CD8-positive, alpha-beta memory T cell (primary cell): ENCODE measurements at places on chromosomes 4 and X. TPM values are rescaled to one million over a fixed set of nuclear protein-coding genes. Genes with fewer than 3 reads are reported as not detected.

Gene FAT4
- not detected for polyA plus RNA-seq

Gene CXXC4
- 1.1 TPM for polyA plus RNA-seq

Gene HGFAC
- not detected for polyA plus RNA-seq

Gene TDO2
- not detected for polyA plus RNA-seq

Gene OR13H1
- not detected for polyA plus RNA-seq

Gene FAM133A
- polyA plus RNA-seq = not detected

Gene FHL1
- polyA plus RNA-seq = 18.5 TPM

Gene CLGN
- polyA plus RNA-seq = not detected

Gene CYLC1
- polyA plus RNA-seq = not detected

Gene GLRA3
- not detected for polyA plus RNA-seq

Gene DUSP9
- polyA plus RNA-seq = 0.08 TPM

Gene SEC24D
- polyA plus RNA-seq = 23.8 TPM

Gene ADH4
- not detected for polyA plus RNA-seq

DNA sequence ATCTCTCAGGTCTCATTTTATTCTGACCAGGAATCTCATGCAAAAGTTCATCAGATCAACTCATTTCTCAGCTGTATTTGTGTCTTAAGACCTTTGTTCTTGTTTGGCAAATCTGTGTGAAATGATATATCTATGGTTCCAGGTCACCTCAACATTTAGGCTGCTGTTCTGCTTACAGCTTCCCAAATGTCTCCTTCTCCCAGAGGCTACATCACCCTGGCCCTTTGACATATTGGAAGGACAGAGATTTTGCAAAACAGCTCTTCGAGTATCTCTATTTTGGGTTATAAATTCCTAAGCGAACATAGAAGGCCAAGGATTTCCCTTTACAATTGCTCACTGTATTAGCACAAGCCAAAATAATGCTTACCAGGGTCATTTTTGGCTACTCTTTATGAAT, 57.5 kb upstream of the GIMD1 start:
- DNase-seq = no peak

GRCh38 chrX:136143711-136144110, 3.6 kb upstream of the FHL1 start:
- DNase-seq = no peak

- no peak for DNase-seq
Observed at GRCh38 chrX:41970419-41970818, 47.1 kb upstream of the CASK start.

DNA sequence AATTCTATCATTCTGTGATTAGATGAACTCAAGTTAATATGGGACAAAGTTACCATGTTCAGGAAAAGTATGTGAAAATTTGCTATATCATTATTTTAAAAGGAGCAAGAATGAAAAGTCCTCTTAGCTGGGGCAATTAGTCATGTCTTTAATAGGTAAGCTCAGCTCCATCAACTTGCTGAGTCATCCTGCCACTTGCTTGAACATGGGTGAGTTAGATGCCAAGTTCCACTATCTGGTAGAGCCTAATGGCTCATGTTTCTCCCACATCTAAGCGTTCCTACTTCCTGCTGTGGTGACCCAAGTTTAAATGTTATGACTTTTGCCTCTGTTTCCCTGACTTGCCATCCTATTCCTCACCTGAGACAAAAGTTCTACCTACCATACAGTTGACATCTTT, 276.8 kb downstream of the ZNF674 start:
- no peak for DNase-seq

GRCh38 chr4:63580796-63581475, 828.3 kb downstream of the TECRL start:
- no peak for DNase-seq

DNA sequence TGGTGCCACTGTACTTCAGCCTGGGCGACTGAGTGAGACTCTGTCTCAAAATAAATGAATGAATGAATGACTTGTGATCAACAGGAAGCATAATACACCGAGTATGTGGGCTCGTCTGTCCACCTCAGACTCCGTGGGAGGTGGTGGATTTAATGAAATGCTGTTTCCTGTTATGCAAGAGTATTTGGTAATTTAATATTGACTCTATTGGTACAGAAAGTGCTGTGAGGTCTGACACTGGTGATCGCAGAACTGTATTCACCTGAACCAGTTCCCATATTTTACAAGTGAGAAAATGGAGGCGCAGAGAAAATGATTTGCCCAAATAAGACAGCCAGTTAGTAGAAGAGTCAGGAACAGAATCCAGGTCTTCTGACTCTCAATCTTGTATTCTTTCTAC, 423.3 kb downstream of the RAPGEF2 start:
- DNase-seq = no peak

- no peak for DNase-seq
Observed at GRCh38 chr4:41718907-41719306, 29.6 kb downstream of the PHOX2B start.

GRCh38 chr4:156217236-156217635, 263.6 kb upstream of the CTSO start:
- DNase-seq = no peak

DNA sequence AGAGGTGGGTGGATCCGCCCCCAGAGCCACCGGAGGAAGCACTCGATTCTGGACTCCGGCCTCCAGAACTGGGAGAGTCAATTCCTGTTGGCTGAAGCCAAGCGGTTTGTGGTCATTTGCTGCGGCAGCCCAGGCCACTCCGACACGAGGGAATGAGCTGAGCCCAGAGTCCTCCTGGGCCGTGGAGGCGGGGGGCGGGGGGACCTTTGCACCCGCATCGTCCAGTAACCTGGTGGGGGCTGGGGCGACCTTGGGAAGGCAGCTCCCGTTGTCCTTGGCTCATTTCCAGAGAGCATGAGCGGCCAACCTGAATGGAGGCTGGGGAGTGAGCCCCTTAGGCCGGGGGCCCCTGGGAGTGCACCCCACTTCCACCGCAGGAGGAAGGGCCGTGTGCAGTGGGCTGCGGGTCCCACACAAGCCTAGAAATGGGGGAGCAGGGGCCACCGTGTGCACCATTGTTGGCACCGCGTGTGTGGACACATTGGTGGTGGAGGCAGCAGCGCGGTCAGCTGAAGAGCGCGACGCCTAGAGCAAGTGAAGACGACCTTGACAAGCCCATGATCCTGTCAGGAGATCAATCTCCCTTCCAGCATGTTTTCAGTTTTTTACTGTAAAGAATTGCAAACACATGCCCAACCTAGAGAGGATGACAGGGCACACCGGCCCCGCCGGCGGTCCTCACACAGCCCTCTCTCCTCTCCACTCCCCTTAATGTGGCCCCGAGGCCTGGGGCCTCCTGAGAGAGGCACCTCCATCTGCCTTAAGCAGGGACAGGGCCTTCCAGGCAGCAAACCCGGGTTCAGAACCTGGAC, 19.9 kb upstream of the DUSP9 start:
- no peak for DNase-seq

DNA sequence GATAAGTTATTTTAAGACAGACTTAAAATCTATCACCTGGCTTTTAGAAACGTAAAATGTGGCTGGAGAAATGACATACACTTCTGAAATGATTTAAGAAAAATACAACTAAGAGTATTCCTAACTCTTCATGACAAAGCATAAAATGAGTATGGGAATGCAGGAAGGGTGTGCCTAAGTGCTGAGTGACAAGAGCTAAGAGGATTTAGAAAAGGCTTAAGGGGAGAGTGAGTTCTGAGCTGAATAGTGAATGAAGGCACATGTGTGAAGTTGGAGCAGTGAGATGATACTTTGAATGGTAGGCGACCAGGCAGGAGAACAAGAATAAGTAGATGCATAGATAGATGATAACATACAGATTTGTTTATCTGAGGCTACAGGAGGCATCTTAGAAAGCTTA, 458.3 kb upstream of the TENM3 start:
- no peak for DNase-seq

- DNase-seq = no peak
Observed at GRCh38 chrX:154059231-154059630, 38.3 kb downstream of the MECP2 start.

- no peak for DNase-seq
Observed at GRCh38 chr4:80324171-80324570, 11.4 kb upstream of the CFAP299 start.

DNA sequence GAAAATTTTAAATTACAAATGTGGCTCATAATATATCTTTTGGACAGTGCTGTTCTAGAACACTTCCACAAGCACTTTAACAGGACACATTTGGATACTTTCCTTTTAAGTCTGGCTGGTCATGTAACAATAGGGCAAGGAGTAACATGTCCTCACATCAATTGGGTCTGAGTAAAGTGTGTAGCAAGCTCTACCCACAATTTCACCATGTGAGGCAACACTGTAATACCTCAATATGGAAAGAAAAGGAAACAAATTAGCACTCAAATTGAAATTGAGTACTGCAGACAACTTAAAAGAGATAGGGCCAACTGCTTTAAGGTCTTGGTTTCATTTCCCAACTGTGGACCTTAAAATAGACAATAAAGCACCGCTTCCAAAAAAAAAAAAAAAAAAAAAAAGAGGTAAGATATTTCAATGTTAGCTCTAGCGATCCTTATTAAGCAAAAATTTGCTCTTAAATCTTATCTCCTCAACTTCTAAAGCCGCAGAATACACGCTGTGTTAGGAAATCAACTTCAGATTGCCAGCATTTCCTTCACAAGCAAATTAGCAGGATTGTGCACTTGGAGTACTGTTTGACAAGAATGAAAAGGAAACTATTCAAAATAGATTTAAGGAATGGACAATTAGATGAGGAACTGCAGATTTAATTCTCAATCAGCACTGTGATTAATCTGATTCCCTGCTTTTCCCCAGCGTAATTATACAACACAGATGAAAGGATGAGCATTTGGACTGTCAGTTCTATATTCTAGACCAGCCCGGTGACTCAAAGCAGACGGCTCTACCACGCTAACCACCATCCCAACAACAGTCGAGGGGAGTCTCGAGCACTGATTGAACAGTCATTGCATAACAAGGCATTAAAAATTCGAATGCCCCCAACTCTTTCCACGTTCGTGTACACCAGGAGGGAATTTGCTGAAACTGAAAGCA, 1.6 kb downstream of the CASK start:
- no peak for DNase-seq

- no peak for DNase-seq
Observed at GRCh38 chr4:127631420-127631819, 1.3 kb upstream of the INTU start.

GRCh38 chr4:69749771-69750170, 10.6 kb downstream of the SULT1B1 start:
- DNase-seq = no peak

- DNase-seq = no peak
Observed at GRCh38 chr4:69321153-69321729, 41.0 kb downstream of the UGT2B28 start.

GRCh38 chr4:68655764-68656444, 14.5 kb downstream of the UGT2B15 start:
- no peak for DNase-seq

DNA sequence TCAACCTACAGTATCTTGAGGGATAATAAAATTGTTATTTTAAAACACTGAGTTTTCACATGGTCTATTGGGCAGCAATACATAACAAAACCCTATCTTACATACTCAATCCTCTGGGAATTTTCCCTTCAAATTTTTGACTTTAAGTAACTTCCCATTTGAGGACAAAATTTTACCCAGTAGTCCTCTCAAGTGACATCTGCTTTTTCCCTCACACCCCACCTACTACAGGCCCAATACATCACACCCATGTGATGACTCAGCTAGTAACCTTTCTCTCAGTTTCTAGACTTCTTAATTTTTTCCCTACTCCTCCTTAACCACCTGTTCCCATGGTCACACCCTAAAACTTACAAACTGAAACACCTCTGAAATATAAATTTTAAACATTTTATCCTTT, 12.2 kb upstream of the RAP1GDS1 start:
- no peak for DNase-seq

- DNase-seq = no peak
Observed at GRCh38 chr4:56671373-56671772, 9.7 kb downstream of the HOPX start.

GRCh38 chr4:77154761-77155499, 2.1 kb upstream of the CCNG2 start:
- no peak for DNase-seq

DNA sequence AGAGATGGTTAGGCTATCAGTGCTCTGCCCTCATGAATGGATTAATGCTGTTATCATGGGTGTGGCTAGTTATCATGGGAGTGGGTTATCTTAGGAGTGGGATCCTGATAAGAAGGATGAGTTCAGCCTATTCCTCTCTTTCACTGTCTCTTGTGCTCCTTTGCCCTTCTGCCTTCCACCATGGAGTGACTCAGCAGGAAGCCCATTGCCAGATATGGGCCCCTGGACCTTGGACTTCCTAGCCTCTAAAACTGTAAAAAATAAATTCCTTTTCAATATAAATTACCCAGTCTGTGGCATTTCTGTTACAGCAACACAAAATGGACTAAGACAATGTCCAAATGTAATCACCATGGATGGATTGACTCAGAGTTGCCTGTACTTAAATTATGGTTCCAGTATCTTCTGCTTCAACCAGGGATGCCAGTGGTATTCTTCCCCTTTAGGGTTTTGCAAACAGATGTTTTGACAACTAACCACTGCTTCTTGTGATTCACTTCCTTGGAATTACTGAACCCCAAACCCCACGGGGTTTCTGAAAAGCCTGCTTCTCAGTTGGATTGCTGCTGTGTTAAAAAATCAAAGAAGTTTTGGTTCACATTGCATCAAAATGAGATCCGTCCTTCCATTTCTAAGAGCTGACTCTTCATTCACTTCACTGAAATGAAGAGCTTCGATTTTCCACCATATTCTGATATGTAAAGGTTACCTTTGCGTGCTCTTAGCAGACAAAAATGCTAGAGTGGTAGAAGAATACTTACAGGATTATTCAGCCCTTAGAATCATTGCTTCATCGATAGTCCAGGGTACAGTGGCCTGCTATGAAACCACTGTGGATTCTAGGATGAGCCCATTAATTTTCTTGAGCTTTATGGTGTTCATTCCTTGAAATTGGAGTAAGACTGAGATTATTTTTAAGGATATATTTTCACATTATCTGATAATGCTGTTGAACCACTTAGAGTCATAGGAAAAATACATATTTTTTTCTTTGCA, 107.7 kb downstream of the FRMPD4 start:
- no peak for DNase-seq

- no peak for DNase-seq
Observed at GRCh38 chr4:3387943-3388361, 53.8 kb upstream of the HGFAC start.

GRCh38 chr4:163902417-163902816, 407.9 kb downstream of the TMA16 start:
- no peak for DNase-seq

DNA sequence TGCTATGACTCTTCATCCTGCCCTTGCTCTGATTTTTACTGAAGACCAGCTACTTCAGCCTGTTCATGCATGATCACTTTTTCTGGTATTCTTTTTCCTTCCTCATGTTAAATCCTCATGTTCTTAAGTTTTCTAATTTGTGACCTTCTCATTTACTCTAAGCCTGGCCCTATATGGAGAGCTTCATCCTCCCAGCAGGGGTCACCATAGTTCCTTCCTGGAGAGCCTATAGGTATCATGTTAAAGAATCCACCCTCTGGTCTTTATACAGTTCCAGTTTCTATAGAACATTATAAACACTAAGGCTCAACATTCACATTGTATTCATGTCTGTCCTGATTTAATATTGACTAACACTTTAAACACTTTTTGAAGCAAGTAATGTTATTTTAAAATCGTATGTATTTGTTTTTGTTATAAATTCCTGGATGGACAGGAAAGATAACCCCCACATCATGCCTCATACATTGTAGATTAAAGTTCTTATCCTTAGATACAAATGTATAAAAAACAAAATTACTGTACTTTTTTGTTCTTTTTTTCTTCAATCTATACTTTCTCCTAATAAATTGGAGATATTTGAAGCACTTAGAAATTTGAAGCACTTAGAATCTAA, 53.8 kb upstream of the OTUD4 start:
- DNase-seq = peak; percentile 26

- DNase-seq = no peak
Observed at GRCh38 chr4:81421346-81422218, 50.1 kb downstream of the RASGEF1B start.

GRCh38 chr4:159706704-159707103, 603.8 kb downstream of the RAPGEF2 start:
- no peak for DNase-seq
